ENCODE measurements at places on chromosomes 7 and 10.

- no peak for DNase-seq
Measured at GRCh38 chr10:64773357-64773756, 1252.2 kb downstream of the REEP3 start.

- no peak for DNase-seq
Measured at GRCh38 chr7:129514683-129515082, 12.4 kb downstream of the SMKR1 start.

- DNase-seq = no peak
Measured at GRCh38 chr10:63670291-63670898, 149.2 kb downstream of the REEP3 start.

GRCh38 chr7:11346302-11346701 is 372.6 kb downstream of the PHF14 start:
- no peak for DNase-seq

GRCh38 chr10:111531690-111532089 is 454.9 kb downstream of the ADRA2A start:
- DNase-seq = no peak

GRCh38 chr10:121497513-121498470 is 100.5 kb downstream of the FGFR2 start:
- no peak for DNase-seq

GRCh38 chr7:108603656-108604306 is 34.1 kb downstream of the DNAJB9 start:
- no peak for DNase-seq

Data from right forelimb (tissue), 1 donor.